ENCODE measurements at places on chromosomes 2 and 18. TPM values are rescaled to one million over a fixed set of nuclear protein-coding genes. Genes with fewer than 3 reads are reported as not detected.

The PAX8 gene
- 2.6 TPM for total RNA-seq

The FSIP2 gene
- 2.0 TPM for total RNA-seq

DNA sequence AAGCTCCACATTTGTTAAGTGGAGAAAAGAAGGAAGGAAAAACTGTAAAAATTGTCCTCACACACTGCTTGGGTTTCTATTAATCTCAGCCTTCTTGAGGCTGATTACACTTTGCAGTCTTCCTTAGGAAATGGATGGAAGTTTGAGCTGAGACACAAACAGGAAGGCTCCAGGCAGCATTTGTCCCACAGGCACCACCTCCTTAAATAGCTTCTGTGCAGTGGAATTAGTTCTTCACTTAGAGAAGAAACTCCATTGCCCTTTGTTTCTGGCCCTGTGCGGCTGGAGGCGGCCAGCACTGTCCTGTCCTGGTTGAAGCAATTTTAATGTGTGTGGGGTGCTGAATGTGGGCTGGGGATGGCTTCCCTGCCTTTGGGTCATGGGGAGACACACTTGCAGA is 44.3 kb downstream of the ARHGAP28 start:
- no peak for DNase-seq
- no peaks in the 10 kb centered on the region for H3K4me1 ChIP-seq
- no peaks in the 10 kb centered on the region for H3K27me3 ChIP-seq

- H3K36me3 ChIP-seq: peaks cover 4% of the 10 kb centered on the region
- peaks cover 48% of the 10 kb centered on the region for H3K4me1 ChIP-seq
- H3K27me3 ChIP-seq: no peaks in the 10 kb centered on the region
- no peak overlapping the region for H3K27ac ChIP-seq
Measured at GRCh38 chr2:162343492-162343823, 474 bp upstream of the GCA start.

DNA sequence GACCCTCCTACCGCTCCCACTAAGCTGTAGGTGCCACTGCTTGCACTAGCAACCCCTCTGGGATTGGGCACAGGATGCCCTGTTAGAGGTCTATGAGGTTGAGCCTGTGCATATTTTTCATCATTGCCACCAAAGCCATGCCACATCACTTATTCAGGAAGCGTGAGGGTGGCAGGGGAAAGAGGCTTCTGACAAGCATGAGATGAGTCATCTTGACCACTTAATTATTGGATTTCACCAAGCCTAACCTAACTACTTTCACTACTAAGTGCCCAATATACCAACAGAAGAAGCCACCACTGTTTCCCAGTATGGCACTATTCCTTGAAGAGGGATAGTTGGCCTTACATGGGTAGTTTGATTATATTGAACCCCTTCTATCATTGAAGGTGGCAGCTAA is 181.3 kb upstream of the EPHA4 start:
- no peaks in the 10 kb centered on the region for H3K4me1 ChIP-seq
- no peaks in the 10 kb centered on the region for H3K36me3 ChIP-seq
- H3K27ac ChIP-seq: no peak overlapping the region
- no peak for DNase-seq
- H3K4me3 ChIP-seq: no peak overlapping the region
